ENCODE measurements at places on chromosomes 4 and X. TPM values are rescaled to one million over a fixed set of nuclear protein-coding genes. Genes with fewer than 3 reads are reported as not detected.

DNA sequence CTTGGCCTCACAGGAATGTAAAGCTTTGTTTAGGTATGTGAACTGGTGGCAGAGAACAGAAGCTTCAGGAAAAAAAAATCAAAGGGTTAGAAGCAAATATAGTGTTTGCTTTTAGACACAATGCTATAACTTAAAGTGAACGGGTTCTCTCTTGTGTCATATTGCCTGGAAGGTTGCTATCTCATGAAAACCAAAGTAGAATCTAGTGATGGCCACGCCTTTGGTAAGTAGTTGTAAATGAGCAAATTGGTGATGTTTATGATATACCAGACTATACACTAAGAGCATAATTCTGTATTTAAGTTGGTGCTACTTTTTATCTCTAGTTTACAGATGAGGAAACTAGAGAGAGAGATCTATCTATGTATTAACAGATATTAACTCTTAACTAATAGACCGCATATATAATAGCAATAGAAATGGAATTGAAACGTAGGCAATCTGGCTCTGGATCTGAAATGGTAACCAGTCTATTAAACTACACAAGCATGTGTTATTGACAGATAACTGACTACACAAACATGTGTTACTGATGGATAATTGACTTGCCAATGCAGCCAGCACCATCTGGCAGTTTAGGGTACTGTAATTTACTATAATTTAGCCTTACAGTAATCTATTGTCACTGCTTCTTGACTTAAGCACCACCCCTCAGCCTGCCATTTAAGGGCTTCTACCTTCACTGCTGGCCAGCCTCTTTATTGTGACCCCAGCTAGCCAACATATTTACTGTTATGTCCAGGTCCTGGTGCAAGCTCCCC, 40.8 kb downstream of the HCCS start:
- DNase-seq, result no peak

- DNase-seq, result no peak
Observed at GRCh38 chr4:177124349-177125064, 185.2 kb upstream of the NEIL3 start.

GRCh38 chr4:144547678-144548298, 98.2 kb upstream of the HHIP start:
- DNase-seq, result no peak

GRCh38 chr4:88489100-88489761, 32.3 kb downstream of the HERC5 start:
- DNase-seq, result no peak

- no peak for DNase-seq
Observed at GRCh38 chrX:125620715-125621587, 301.3 kb downstream of the TEX13C start.

GRCh38 chr4:38094419-38094818, 134.2 kb downstream of the PTTG2 start:
- no peak for DNase-seq

DNA sequence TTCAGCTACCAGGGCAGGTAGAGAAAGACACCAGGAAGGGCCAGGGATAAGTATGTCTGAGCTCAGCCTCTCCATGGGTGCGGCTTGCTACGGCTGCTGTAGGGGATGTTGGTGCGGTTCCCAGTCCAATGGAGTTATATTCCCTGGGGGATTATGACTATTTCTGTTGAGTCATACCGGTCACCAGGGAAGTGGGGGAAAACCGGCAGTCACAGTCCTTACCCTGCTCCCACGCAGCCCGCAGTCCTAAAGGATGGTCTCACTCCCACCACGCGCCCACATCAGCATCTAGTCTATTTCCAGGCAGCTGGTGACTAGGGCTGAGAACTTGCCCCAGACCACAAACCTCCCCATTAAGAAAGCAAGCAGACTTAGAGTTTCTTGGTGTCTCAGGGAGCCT, 191.6 kb downstream of the VEGFC start:
- DNase-seq, result no peak

NDP gene
- polyA plus RNA-seq, result 3.3 TPM

DNA sequence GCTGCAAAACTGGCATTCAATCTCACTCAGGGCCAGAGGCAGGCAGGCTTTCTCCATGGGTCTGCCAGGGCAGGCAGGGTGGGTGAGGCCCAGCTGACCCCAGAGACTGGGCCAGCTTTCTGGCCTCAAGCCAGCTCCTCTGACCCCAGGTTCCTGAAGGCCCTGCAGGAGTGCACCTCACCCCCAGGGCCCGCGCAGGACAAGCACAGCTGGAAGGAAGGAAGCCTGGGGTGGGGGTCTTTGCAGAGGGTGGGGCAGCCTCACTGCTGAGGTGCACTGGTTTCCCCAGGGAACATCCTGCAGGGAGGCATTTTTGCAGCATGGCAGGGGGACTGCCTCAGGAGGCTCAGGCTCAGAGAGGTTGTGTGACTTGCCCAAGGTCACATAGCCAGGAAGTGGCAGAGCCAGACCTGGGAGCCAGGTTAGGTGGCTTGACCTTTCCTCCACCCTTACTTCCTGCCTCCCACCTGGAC, 31.5 kb upstream of the AFAP1 start:
- DNase-seq, result no peak

CSAG3 gene
- polyA plus RNA-seq, result not detected

GRCh38 chr4:104394406-104395167, 100.1 kb downstream of the CXXC4 start:
- DNase-seq, result no peak

DNA sequence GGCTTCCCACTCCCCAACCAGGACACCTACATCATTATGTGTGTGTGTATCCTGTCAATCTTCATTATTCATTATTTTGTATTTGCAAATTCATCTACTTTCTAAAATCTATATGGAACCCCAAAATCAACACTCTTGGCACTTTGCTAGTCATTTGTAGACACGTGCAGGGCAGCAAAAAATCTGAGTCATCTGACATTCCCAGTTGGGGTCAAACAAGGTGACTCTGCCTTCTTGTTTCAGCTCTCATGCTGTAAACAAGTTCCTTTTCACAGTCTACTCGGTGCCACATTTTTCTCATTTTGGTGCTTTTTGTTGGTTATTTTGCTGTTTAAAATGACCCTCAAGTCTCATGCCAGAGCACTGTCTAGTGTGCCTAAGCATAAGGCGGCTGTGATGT, 5.9 kb downstream of the MRFAP1L1 start:
- no peak for DNase-seq

GRCh38 chr4:137541876-137542646, 9.8 kb upstream of the PCDH18 start:
- no peak for DNase-seq
